SJSA1 (cell line): ENCODE measurements at places on chromosomes 1 and 21. TPM values are rescaled to one million over a fixed set of nuclear protein-coding genes. Genes with fewer than 3 reads are reported as not detected.

The DTL gene
- 36.7 and 59.4 TPM in 2 replicates for total RNA-seq

The RGL1 gene
- total RNA-seq, result 23.2 and 28.2 TPM in 2 replicates

The SEMA4A gene
- total RNA-seq, result 0.16 and 1.8 TPM in 2 replicates

The ITLN1 gene
- not detected in 2 replicates for total RNA-seq

The DENND4B gene
- 3.9 and 12.6 TPM in 2 replicates for total RNA-seq

The CYP4B1 gene
- total RNA-seq, result not detected in 2 replicates

The SLFNL1 gene
- total RNA-seq, result 0.03 TPM in 1 of 2 replicates, not detected in the other

The MTARC2 gene
- total RNA-seq, result 9.5 and 10.1 TPM in 2 replicates

The AGT gene
- total RNA-seq, result not detected in 2 replicates

The STYXL2 gene
- total RNA-seq, result not detected in 2 replicates

The OR2L3 gene
- total RNA-seq, result not detected in 2 replicates

The SYT6 gene
- not detected in 2 replicates for total RNA-seq

- DNase-seq, result no peak
Measured at GRCh38 chr1:91791103-91791502, 94.8 kb downstream of the TGFBR3 start.

DNA sequence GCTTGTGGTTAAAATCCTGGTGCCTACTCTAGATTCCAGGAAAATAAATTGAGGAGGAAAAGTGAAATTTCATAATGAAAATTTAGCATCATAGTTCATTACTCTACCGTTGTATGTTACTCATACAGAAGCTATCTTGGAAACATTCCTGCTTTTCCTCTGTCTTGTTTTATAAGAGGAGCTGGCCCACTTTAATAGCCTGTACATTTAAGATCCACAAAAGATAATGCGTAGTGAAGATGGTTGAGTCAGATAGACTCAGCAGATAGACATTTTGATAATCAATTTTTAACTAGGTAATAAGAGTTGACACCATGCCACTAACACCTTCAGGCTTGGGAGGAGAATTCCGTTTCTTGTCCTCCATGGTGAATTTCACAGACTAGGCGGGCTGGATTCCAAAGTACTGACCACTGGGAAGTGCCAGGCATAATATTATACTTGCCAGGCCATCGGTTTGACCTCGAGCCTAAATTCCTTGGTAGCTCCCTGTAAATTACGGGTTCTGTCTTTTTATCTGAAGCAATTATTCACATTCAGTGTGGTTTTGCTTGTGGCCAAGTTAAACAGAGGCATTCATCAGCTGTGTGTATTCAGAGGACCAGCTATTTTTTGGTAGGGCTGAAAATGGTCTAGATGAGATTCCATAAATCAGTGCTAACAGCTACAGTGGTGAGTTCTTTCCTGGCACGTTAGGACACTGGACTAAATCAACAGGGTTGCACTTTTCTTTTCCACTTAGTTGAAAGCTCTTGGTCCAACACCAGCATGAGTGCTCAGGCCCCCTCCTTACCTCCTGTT lies 111.9 kb upstream of the KAZN start:
- DNase-seq, result peak; percentile 75

DNA sequence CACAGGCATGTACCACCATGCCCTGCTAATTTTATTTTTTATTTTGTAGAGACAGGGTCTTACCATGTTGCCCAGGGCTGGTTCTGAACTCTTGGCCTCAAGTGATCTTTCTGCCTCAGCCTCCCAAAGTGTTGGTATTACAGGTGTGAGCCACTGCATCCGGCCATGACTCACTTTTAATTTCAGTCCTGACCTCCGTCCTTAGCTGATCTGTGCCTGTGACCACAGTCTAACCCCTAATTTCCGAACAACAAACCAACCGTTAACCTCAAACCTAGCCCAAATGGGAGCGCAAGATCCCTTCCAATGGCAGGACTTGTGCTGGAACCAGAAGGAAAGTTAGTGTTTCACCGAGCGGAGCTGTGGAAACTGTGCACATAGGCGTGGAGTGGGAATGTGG lies 29.3 kb upstream of the MAN1C1 start:
- DNase-seq, result no peak

- DNase-seq, result no peak
Measured at GRCh38 chr1:25137521-25138395, 94.5 kb downstream of the SYF2 start.

GRCh38 chr1:219427403-219427802 lies 185.5 kb downstream of the ZC3H11B start:
- no peak for DNase-seq

DNA sequence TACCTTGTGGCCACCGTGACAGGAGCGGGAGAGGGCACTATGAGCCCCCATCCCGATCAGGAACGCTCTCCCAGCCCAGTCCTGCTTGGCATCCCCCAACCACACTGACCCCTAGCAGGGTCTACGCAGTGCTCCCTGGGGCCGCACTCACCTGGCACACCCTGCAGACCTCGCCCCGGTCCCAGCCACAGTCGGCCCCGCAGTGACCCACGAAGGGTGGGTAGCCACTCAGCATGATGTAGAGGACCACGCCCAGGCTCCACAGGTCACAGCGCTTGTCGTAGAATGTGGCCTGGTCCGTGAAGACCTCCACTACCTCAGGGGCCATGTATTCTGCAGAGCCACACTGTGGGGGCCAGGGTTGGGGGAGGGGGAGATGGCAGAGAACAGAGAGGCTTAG lies 11.1 kb upstream of the KNCN start:
- DNase-seq, result no peak

DNA sequence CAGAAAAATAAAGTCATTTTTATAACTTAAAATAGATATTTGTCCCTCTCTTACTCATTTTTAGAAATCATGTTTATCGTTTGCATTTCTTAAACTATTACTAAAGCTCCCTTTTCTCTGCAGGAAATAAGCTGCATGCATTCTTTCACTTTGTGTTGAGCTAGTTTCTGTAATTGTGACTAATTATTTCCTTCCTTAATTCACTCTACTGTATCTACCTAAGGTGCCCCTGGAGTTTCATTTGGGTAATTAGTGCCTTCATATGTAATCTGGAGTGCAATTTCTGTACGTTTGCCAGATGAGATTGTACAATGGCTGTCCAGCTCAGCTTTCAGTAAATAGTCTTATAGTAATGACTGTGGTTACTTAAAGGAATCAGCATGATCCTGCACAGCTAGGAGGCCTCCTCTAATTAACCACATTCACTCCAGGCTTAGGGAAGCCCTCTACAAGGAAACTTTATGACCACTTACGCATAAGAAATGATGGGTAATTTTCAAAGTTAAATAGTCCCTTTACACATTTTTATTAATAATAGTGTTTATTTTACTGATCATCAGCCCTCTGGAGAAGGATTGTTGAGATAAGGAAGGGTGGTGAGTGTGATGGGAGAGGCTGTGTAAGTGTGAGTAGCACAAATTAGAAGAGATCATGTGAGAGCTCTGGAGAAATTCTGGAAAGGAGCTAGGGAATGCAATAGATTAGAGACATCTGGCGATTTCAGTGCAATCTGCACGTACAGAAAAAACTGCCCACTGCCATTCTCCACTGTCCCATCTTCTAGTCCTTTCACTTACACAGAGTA lies 86.8 kb downstream of the LRRC8C start:
- DNase-seq, result no peak

- no peak for DNase-seq
Measured at GRCh38 chr1:11067716-11068599, 8.1 kb upstream of the SRM start.

DNA sequence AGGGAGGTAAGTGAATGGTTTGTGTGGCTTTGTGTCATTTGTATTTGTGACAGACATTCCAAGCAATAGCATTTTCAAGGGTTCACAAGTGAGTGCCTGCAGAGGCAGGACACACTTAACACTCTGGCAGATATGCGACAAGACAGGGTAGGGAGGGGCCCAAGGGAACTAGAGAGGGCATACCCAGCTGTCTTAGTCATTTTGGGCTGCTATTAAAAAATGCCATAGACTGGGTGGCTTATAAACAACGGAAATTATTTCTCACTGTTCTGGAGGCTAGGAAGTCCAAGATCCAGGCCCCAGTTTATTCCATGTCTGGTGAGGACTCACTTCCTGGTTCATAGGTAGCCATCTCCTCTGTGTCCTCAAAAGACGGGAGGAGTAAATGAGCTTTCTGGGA lies 137.4 kb downstream of the FGGY start:
- DNase-seq, result peak; percentile 92

- DNase-seq, result no peak
Measured at GRCh38 chr21:34736116-34736874, 67.5 kb downstream of the CLIC6 start.

GRCh38 chr1:201838381-201838780 lies 9.4 kb downstream of the IPO9 start:
- no peak for DNase-seq

DNA sequence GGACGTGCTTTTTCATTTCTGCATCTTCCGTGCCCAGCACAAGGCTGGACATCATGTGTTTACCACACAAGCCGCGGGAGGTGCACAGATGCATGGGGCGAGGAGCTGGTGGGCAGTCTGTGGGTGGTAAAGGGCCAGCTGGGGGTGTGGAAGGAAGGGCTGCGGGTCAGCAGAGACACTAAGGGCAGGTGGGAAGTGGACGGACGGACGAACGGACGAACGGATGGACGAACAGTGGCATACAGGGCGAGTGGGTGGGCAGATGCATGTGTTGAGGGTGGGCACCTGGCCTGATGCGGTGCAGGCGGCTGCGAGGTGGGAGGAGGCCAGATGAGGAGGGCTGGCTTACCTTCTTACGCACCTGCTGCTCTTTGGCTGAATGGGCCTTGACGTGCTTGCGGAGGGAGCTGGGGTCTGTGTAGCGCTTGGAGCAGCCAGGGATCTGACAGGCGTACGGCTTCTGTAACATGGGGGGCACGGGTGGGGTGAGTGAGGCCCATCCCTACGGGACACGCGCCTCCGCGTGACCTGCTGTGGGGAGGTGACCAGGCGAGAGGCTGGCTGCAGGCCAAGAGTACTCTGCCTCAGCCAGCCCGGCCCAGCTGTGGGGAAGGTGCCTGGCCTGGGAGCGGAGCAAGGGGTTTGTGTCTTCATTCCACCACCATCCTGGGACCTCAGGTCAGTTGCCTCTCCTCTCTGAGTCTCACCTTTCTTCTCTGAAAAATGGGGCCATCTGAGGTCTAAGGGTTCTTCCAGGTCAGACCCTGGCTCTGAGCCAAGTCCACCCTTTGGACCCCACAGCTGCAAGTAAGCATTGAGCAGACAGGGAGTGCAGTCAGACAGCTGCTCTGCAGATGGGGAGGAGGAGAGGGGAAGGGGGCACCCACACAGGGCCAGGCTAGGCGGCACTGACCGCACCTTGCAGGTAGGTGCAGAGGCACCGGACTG lies 65.5 kb downstream of the DMRTB1 start:
- DNase-seq, result no peak

DNA sequence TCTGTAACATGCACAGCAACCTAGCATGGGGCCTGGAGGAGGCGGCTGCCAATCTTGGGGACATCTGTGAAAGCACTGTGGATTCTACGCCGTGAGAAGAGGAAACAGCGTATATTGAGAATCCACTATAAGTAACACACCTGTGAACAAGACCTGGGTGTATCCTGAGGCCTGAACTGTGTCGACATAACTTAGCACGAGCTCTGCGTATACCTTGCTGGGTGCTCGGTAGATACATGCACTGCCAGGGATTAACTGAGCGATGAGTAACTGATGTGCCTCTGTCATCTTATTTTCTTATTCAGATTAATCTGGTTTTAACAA lies 58.6 kb downstream of the DDX20 start:
- no peak for DNase-seq

- peak; percentile 29 for DNase-seq
Measured at GRCh38 chr1:179228783-179229213, 679 bp downstream of the ABL2 start.

- no peak for DNase-seq
Measured at GRCh38 chr1:36417931-36418330, 20.2 kb upstream of the LSM10 start.

DNA sequence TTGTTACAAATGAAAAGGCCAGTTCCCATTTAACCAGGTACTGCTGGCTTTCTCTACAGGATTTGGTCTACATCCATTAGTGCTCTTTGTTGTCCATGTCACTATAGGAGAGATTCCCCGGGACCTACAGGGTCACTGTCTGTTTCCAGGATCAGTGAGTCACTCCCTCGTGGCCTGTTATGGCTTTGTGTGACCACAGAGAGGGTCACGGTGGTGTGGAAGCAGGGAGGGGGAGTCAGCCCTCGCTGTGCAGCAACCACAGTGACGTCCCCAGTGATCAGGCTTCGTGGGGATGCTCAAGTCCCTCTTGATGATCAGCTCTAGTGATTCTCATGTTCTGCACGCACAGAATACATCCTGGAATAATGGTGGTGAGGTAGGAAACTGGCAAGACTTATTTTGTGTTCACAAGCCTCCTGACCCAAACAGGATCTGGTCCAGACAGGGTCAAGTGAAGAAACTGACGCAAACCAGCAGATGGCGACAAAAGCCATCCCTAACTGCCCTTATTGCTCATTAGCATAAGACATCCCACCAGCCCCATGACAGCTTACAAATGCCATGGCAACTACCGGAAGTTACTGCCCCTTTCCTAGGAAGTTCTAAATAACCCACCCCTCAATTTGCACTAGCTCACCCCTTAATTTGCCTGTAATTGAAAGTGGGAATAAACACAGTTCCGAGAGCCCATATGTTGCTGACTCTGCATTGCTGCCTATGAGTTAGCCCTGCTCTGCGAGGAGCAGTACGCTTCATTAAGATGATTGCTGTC lies 98.5 kb downstream of the DISC1 start:
- peak; percentile 39 for DNase-seq

DNA sequence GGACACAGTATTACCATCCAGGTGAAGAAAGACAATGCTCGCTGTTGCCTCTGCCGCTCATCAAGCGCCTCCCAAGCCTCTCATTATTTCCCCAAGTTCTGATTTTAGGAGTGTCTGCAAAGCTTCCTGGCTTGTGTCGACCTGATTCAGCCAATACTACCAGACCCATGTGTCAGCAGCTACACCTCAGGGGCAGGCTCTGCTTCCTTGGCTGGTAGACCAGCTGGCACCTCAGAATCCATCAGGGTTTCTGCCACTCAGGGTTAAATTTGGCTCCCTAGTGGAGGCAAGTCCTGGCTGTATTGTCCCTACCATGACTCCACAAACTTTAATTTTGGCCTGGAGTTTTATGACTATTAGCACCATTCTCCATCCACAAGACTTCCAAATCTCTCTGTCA lies 35.4 kb downstream of the SUSD4 start:
- DNase-seq, result no peak

DNA sequence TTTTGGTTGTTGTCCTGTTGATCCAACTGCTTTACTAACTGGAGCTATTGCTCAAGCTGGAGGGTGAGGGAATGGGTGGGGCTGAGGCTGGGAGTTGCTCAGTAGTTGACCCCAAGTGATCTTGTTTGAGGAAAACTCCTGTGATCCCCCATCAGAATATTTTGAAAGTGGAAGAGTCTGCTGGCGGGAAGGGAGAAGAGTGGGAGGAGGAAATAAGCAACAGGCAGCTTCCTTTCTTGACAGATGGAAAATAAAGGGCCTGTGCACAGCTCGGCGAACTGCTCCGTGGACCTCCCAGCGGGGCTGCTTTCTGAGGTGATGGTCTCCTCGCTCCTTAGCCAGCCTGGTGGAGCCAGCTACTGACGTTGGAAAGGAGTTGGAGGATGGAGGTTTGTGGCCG lies 199.1 kb upstream of the LMO4 start:
- DNase-seq, result no peak

DNA sequence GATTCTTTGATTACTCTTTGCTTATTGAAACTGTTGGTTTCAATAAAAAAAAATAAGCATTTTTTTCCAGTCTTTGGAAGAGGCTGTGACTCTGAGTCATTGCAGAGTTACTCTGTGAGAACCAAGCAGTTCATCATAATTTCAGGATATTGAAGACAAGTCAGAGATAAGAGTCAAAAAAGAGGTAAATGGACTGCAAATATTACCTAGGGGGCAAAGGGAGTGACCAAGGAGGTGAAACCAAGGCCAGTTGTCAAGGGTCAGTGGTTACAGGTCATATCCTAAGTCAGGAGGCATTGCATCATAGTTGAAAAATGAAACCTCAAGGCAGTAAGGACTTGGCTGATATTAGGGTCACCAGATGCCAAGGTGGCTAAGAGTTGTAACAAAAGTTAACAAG lies 597.1 kb upstream of the USP24 start:
- DNase-seq, result no peak
